ENCODE measurements at places on chromosomes 13 and 19.

DNA sequence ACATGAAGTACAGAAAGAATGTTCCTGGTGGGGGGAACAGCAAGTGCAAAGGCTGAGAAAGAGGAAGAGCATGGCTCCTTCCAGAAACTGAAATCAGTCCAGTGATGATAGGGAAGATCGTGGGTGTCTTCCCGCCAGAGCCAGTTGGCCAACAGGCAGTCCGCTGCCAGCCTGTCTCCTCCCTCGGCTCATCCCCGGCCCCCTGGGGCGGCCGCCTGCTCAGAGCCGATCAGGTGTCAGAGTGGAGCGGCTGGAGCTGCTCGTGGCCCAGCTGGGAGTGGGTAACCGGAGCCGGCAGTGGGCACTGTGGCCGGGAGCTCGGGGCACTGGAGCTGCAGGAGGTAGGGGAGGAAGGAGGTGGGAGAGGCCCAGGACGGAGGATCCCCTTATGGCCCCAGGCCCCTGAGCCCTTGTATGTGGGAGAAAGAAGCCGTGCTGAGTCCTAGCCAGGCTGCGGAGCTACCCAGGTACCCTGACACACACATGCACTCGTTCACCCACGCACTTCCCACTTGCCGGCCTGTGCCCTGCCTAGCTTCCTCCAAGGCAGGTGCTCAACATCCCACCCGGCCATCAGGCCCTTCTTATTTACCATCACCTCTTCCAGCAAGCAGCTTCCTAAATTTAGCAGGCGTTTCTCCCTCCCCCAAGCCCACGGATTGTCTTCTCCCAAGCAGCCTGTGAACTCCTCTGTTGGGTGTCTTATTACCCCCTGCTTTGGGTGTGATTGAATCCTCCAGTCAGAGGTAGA, 1.7 kb downstream of the ANKRD24 start:
- peak; percentile 55 for DNase-seq

- DNase-seq = no peak
These were observed 17.9 kb downstream of the COG3 start for GRCh38 chr13:45482571-45483173.

GRCh38 chr13:37075164-37075563, 15.7 kb upstream of the SUPT20H start:
- no peak for DNase-seq

GRCh38 chr19:43545276-43545675, 12.3 kb downstream of the ZNF575 start:
- DNase-seq = no peak

DNA sequence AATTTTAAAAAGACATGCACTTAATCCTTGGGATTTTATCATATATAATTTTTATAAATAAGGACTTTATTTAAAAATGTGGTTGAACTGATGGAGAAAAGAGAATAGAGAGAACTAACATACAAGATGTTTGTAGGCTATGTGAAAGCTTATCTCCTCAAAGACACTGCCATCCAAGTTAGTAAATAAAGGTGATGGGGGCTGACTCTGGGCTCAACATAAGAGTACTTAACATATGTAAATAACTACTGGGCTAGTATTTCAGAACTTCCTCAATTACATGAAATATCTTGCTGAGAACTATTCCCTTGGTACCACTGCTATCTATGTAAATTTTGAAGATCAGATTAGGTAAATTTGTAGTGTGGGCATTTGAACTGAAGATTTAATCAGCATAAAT, 1017.3 kb upstream of the PCDH20 start:
- DNase-seq = no peak

GRCh38 chr13:94058821-94059360, 420.6 kb downstream of the DCT start:
- DNase-seq = no peak

GRCh38 chr19:12773571-12773970, 1.8 kb downstream of the HOOK2 start:
- DNase-seq = no peak

DNA sequence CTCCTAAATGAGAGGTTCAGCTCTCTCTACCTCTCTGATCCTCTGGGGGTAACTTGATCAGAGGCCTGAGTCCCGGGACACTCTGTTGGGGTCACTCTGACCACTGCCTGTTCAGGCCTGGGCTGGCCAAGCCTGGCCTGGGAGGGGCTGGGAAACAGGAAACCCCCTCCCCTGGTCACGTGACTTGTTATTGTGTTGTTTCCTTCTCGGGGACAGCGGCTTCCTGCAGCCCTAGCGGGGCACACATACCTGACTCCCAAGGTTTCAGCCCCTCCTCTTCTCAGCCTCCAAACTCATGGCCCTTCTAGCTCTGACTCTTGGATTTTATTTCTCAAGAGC, at the start of gene USHBP1:
Gene USHBP1 (minus strand): TSS at position 105 of the 339 bp plus-strand sequence. CDS start 446 bp downstream, outside the sequence.
- no peak for DNase-seq

- DNase-seq = no peak
These were observed 15.1 kb upstream of the POSTN start for GRCh38 chr13:37613638-37614037.

All from DMS 273 treated with DMSO at 0.1 percent for 48 hours (cell line).